ENCODE measurements at places on chromosomes 7 and 10.

- DNase-seq = no peak
These were observed 6.1 kb downstream of the LRRN3 start for GRCh38 chr7:111096997-111097396.

DNA sequence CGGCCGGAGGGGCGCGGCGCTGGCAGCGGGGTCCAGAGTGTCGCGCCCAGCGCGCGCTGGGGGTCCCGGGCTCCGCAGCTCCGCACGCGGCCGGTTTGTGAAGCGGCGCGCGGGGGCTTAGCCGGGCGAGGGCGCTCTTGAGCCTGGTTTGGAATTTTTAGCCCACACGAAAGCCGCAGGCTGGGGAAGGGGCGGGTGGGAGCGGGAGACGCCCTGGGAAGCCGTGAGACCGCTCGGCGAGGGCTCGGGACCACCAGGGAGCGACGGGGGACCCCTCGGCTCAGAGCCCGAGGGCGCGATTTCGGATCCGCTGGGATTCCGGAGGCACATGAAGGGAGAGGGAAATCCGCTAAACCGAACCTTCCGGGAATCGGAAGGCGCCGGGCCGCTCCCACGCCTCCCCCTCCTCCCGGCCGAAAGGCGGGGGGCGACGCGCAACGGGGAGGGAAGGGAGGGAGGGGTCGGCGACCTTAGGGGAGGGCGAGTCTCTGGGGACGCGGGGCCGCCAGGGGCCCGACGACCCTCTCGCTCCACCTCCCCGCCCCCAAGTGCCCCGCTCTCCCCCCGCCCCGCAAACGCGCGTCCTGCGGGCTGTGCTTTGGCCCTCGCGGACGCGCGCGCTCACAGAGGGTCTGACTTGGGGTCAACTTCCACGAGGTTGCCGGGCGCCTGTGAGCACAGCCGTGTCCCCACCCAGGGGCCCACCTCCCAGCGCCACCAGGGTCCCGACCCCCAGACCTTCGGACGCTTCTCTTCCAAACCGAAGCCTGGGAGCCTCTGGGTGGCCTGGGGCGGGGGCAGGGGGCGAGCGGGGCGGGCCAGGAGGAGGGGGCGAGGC is 5.1 kb upstream of the ELFN1 start:
- peak; percentile 42 for DNase-seq

- no peak for DNase-seq
These were observed 26.5 kb downstream of the NT5C2 start for GRCh38 chr10:103166523-103166922.

DNA sequence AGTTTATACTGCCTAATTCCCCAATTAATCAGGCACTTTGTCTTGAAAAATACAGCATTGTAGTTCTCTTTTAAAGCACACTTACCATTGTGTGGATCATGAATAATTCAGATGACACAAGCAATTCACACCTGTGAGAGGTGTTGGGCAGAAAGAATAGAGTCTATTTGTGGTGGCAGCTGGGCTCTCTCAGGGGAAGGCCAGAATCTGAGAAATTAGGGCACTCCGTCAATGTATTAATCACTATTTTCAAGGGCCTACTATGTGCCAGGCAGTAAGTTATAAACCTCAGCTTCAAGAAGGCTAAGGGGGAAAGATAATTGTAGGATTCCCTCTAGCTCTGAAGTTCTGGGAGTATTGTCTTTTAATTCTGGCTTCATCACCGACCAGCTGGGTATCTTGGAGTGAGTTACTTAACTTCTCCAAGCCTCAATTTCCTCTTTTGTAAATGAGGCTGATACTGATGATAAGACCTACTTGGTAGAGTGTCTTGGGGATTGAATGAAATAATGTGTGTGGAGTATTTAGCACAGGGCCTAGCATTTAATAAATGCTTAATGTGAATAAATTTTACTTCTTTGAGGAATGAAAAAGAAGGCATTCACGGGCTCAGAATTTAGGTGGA is 2.5 kb downstream of the CHN2 start:
- DNase-seq = no peak

DNA sequence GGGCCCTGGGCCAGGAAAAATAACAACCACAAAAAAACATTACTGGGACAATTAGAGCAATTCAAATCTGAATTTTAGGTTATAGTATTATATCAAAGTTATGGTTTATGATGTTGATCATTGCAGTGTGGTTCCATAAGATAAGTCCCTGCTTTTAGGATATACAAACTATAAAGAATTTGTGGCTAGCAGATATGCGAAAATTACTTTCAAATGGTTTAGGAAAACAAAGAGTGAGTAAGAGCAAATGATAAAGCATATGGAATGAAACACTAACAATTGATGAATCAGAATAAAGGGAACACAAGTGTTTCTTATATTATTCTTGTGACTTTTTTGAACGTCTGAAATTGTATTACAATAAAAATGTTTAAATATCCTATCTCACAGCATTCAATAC is 64.4 kb upstream of the HECTD2 start:
- no peak for DNase-seq

GRCh38 chr7:69781412-69781846 is 183.2 kb downstream of the AUTS2 start:
- no peak for DNase-seq

- no peak for DNase-seq
These were observed 1.3 kb upstream of the PRKG1 start for GRCh38 chr10:51072921-51073434.

DNA sequence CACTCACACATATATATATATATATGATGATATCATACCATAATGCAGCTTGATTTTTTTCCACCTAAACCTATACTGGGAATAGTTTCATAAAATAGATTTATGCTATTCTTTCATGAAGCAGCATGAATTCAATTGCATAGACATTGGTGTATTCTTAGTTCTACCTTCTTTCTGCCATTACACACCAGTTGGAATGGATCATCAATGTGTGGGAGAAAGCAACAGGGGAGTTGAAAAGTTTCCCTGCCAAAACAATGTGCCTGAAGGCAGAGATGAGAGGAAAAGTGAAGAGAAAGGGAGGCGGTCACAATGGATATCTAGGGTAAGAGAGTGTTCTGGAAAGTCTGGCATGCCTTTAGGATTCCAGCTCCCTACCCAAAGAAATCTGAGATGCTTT is 25.2 kb upstream of the ACSL5 start:
- no peak for DNase-seq

- DNase-seq = no peak
These were observed 184.7 kb upstream of the KCTD7 start for GRCh38 chr7:66443946-66444345.

GRCh38 chr7:101970801-101971200 is 153.4 kb downstream of the CUX1 start:
- no peak for DNase-seq

- DNase-seq = no peak
These were observed 15.7 kb downstream of the SLC13A4 start for GRCh38 chr7:135712182-135712782.

- no peak for DNase-seq
These were observed 269.6 kb downstream of the MDFIC start for GRCh38 chr7:115191526-115191925.

- DNase-seq = no peak
These were observed 197.0 kb downstream of the PLXNA4 start for GRCh38 chr7:132379292-132379691.

DNA sequence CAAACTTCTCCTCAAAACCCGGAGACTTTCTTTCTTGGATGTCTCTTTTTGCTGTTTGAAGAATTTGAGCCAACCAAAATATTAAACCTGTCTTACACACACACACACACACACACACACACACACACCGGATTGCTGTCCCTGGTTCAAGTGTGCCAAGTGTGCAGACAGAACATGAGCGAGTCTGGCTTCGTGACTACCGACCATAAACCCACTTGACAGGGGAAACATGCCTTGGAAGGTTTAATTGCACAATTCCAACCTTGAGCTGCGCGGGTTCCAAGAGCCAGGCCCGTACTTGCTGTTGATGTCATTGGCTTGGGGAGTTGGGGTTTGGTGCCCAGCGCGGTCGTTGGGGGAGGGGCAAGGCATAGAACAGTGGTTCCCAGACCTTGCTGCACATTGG is 1.7 kb downstream of the EGFR start:
- no peak for DNase-seq

- DNase-seq = no peak
These were observed 218.3 kb upstream of the GRB10 start for GRCh38 chr7:51000956-51001355.

DNA sequence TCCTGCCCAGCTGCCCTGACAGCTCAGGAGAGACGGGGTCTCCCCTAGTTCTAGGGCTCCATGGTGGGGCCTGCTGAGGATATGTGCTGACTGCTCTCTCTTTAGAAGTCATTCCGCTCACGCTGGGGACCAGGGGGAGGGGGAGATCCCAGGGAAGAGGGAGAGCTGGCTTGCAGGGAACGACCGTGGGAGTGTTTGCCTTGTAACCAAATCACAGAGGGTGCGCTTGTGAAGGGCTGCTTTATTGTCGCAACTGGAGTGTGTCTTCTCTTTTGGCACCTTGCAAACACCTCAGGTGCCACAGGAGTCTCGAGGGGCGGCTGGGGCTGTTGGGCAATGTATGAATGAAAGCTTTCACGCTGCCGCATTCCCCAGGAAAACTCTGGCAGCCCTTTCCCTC is 531.3 kb upstream of the MKI67 start:
- no peak for DNase-seq

GRCh38 chr10:117861329-117861728 is 185.4 kb downstream of the RAB11FIP2 start:
- no peak for DNase-seq

- no peak for DNase-seq
These were observed 639.6 kb upstream of the FOXK1 start for GRCh38 chr7:4042402-4043045.

- DNase-seq = no peak
These were observed 237.4 kb downstream of the PCLO start for GRCh38 chr7:82925331-82925730.

DNA sequence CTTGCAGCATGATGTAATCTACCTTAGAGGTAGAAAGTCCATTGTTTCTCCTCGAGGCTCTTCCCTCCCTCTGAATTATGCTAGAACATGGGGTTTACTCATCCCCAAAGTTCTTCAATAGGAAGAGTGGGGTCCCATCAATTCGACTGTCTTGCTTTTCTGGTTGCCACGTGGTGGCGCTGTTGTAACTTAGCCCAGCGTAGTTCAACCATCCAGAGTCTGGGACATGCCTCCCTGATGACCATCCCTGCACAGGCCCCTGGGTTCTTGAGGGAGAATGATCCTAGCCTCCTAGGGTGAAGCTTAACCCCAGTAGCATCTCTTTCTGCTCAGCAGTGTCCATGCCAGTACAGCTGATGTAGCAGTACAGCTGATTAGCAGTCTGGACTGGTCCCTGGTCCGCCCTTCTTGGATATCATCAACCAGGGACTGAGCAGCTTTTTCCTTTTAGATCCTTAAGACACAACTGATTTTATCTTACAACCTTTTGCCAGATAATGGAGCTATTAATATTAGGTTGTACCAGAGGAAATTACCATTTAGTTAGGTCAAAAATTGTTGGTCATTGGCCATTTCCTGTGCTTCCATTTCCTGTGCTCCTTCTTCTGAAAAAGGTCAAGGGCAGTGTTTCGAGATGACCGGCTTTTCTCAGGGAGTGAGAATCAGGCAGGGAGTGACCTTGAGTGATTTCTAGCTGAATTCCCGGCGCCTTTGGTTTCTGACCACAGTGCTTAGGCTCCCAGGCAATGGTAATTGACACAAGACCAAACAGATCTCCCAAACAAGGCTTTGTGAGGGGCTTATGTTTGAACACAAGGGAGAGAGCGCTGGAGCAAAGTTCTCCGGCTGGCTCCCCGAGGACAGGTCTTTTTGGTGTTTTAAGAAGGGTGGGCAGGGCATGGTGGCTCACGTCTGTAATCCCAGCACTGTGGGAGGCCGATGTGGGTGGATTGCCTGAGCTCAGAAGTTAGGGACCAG is 65.4 kb downstream of the TACC2 start:
- DNase-seq = no peak

GRCh38 chr10:61125560-61126170 is 181.7 kb upstream of the RHOBTB1 start:
- no peak for DNase-seq

- DNase-seq = no peak
These were observed 15.2 kb upstream of the CPA1 start for GRCh38 chr7:130365088-130365487.

DNA sequence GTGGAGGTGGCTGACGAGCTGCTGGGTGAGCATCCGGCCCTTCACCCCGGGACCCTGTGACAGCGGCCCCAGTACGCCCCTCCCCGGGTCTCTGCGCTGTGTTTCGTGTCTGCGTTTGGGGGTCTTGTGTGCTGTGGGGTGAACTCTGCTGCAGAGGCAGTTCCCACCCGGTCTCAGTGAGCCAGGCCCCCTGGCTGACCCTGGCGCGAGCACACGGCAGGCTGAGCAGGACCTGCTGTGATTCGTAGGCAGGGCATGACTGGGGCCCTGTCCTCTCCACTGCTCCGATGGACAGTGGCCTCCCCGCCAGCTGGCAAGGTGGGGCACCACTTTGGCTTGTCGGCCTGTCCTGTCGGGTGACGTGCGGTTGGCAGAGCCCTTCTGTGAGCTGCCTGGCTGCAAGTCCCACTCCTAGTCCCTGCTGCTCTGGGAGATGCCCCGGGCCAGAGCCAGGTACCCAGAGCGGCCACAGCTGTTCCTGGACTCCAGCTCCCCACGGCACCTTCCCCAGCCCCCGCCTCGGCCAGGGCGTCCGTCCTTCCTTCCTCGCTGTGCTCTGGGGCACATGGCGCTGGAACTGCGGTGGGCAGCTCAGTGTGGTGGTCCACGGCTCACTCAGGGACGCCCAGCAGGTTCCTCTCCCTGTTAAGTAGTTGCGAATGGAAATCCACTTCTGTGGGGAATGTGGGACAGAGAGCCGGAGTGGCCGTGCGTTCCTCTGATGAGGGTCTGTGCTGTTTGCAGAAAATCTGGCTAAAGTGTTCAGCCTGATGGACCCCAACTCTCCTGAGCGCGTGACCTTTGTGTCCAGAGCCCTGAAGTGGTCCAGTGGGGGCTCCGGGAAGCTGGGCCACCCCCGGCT is 10.5 kb downstream of the GET4 start:
- DNase-seq = no peak

DNA sequence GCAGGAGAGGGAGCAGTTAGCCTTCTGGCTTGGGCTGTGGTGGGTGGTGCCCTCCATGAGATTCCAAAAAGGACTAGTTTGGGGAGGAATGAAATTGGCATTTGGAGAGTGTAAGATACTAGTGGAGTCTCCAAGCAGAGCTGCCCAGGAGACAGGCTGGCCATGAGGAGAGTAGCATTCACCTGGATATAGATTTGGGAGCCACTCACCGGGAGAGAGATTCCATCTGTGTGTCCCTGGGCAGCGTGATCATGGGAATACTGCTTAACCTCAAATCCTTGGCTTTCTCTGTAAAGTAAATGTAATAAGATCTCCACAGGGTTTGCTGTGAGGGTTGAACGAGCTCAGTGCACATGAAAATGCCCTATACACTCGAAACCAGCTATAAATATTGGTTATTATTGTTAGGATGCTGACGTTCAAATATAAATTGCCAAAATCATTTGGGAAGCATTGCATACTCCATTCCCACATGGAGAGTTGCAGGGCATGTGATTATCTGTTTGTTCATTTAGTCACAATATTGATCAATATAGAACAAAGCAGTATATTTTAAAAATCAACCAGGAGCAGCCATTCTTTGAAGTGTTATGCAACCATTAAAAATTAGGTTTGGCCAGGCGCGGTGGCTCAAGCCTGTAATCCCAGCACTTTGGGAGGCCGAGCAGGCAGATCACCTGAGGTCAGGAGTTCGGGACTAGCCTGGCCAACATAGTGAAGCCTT is 143.7 kb downstream of the CUX1 start:
- no peak for DNase-seq

Data from hippocampal formation (tissue), 2 donors.